ENCODE measurements at places on chromosomes 4 and X.

DNA sequence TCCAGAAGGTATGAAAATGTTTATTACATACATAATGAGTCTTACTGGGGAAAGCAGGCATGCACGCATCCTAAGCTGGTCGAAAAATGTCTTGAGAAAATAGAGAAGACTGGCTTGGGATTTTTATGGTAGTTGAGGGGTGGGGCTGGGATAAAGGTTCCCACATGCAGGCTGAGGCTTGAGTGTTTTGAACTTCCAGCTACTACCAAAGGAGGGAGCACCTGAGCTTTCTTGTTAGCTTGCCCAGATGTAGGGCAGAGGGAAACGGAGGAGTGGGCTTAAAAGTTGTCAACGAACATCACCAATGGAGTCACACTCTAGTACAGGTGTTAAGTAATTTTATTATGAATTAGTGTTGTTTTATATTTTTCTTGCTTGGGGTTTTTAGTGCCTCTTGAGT lies 39.6 kb upstream of the SRPX start:
- peak; percentile 10 for DNase-seq

DNA sequence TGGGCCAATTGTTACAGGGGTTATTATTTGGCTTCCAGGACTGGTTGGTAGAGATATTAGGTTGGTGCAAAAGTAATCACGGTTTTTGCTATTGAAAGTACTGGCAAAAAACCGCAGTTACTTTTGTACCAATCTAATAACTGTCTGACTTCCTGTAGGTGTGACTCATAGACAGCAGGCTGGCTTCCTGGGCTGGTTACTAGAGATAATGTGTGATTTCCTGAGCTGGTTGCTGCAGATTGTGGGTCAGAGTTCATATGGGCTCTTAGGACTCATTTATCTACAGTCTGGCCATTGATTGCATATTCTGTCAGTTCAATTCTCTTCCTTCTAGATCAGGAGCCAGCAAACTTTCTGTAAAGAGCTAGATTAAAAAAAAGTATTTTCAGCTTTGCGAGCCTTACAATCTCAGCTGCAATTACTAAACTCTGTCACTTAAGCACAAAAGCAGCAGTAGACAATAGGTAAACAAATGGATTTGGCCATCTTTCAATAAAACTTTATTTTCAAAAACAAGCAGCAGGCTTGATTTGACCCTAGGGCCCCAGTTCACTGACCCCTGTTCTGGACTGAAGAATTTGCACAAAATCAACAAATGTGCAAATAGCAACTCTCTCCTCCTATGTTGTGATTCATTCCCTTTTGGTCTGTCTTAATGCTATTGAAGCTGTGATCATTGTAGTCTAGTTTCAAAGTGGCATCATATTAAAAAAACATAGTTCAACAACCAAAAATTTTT lies 50.8 kb upstream of the BOD1L1 start:
- no peak for DNase-seq

GRCh38 chr4:147823130-147823529 lies 91.2 kb downstream of the ARHGAP10 start:
- DNase-seq, result no peak

GRCh38 chr4:124414276-124415040 lies 298.1 kb downstream of the ANKRD50 start:
- DNase-seq, result no peak

GRCh38 chr4:138697851-138698250 lies 317.7 kb upstream of the NOCT start:
- no peak for DNase-seq

GRCh38 chrX:141279476-141279875 lies 37.2 kb upstream of the SPANXC start:
- DNase-seq, result no peak

DNA sequence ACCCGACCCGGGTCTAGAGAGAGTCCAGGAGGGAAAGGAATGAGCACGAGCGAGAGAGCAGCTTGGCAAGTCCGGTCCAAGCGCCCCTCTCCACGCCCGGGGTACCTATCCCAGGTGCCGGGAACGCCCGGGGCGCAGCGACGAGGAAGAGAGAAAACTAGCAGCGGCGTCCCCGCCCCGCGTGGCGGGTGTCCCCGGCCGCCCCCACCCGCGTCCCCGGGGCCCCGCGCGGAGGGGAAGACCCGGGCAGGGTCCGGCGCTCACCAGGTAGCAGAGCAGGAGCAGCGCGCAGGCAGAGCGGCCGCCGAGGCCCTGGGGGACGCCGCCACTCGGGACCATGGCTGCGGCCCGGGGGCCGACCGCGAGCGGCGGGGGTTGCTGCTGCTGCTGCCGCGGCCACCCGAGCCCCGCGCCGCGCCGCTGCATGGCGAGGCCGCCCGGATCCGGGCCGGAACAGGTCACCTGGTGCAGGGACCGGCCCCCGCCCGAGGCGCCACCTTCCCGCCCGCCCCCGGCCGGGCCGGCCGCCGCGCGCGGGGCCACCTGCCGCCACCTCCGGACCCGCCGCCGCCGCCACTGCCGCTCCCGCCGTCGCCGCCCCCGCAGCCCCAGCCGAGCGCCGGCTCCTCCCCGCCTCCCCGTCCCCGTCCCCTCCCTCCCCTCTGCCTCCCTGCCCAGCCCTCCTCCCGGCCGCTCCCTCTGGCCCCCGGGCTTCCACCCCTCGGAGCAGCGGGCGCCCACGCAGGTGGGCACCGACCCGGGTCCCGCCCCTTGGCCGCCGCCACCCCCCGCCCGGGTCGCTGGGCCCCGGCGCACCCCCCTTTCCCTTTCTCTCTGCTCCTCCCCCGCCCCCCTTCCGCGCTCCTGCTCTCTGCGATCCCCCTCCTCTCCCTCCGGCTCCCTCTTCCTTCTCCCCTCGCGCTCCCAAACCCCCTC lies at the start of gene SEL1L3:
TSS of gene SEL1L3 (minus strand) at position 578 of the 936 bp plus-strand sequence. CDS start at position 426, 152 bp downstream.
- no peak for DNase-seq

DNA sequence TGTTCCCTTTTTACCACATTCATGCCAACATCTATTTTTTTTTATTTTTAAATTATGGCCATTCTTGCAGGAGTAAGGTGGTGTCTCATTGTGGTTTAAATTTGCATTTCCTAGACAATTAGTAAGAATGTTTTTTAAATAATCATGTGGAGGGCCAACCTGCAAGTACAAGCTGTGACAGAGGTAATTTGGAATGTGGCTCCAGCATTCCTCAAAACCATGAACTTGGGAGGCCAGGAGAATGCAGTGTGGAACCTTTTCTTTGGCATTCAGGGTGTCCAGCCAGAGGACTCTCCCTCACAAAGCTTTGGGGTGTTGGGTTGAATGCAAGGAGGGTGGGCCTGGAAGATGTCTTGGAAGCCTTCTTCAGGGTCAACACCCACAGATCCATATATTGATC lies 7.3 kb upstream of the TMEM185A start:
- DNase-seq, result no peak

GRCh38 chrX:1248331-1249061 lies 20.1 kb upstream of the CSF2RA start:
- peak; percentile 88 for DNase-seq
